ENCODE measurements at places on chromosomes 1 and 21.

DNA sequence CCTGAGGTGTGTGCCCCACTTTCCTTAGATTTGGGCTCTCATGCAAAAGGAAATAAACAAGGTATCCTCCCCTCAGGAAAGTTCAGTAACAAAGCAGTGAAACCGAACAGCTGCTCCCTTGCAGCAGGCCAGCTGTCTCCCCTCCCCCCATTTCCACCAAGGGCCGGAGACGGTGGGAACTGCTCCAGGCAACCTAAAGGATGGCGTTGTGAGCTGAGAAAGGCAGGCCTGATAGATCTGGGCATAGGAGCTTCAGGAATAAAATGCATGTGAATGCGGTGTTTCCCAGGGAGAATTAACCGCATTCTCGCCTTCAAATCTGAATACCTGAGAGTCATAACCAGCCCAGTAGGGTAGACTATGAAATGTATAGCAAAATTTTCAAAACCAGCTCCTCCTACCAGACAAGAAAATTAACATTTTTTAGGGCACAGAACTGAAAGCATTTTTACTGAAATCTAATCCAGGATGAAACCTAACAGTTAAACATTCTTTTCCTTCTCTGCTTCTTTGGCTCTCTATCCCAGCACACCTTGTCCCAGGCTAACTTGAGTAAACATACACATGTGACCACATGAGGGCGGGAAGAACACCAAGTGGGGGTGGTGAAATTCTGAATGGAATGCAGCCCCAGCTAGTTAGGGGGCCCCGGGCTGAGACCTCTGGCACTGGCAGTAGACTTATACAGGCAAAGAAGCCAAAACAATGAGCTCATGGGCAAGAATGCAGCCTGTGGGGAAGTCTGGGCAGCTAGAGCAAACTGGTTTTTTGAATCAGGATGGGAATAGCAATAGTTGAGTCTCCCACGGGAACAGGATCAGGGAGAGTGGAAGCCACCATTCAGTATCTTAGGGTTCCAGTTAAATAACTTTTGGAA lies 11.5 kb downstream of the MCL1 start:
- DNase-seq, result peak; percentile 95

DNA sequence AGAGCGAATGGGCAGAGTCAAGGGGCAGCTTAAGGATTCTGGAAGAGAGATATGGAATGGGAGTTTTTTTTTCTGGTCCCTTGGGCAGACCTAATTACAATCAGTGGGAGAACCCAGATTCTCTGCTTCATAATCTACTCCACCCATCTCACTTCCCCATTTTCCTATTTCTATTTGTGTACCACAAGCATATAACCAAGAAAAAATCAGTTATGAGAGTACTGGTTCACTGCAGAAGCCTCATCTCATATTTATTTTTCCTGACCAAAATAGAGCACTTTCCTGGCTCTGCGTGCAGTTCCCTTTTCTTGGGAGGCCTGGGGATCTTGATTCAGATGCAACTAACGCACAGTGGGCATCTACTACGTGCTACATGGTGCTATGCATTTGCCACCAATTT lies 82.2 kb upstream of the SLFNL1 start:
- DNase-seq, result no peak

- DNase-seq, result no peak
Measured at GRCh38 chr1:239682046-239682445, 295.7 kb downstream of the CHRM3 start.

DNA sequence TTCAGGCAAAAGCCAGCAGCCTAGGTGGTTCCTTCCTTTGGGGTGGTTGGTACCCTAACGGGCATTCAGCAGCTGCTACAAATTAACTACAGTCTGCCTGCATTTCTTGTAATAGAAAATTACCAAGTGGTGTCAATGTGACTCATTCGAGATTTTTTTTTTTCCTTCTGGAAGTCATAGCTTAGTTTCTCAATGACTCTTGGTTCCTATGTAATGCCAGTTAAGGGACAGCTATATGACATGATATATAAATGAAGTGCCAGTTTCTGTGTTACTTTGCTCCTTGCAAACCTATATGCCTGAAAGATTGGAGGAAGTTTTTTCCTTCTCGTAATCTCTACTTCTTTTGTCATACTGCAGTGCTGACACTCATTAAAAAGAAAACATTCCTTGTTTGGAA lies 2.6 kb downstream of the MGST3 start:
- DNase-seq, result no peak

DNA sequence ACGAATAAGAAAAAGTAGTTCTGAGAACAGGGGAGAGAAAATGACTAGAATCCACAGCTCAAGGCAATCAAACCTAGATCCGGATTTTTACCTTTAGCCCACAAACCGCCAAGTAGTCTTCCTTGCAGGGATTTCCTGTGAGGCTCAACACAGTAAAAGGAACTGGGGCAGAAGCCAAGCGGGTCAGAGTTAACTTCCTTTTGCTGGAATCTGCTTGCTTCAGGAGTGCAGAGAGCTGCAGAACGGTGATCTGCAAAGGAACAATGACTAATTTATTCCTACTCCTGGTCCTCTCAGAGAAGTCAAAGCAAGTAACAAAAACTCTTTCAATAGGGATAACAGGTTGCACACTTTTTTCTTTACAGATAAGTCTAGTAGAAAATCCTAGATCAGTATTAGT lies 53.4 kb downstream of the UBR4 start:
- DNase-seq, result no peak

GRCh38 chr1:185636848-185637247 lies 97.3 kb upstream of the HMCN1 start:
- no peak for DNase-seq

- DNase-seq, result no peak
Measured at GRCh38 chr1:157562515-157562914, 10.2 kb upstream of the FCRL5 start.

GRCh38 chr1:24253571-24253970 lies 65.6 kb upstream of the GRHL3 start:
- DNase-seq, result no peak

DNA sequence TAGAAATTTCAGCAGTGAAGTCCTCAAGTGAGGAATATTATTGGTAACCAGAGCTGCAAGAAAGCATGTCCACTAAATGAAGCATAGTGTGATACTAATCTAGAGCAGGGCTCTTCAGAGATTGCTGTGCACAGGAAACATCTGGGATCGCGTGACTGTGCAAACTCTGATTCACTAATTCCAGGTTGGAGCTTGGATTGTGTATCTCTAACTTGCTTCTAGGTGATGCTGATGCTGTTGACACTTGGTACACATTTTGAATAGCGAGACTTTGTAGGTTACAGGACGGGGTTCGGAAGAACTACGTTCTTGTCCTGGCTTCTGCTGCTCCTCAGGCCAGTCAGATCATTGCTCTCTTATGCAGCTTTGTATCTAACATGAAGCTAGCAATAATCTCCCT lies 66.5 kb downstream of the PRRX1 start:
- no peak for DNase-seq

DNA sequence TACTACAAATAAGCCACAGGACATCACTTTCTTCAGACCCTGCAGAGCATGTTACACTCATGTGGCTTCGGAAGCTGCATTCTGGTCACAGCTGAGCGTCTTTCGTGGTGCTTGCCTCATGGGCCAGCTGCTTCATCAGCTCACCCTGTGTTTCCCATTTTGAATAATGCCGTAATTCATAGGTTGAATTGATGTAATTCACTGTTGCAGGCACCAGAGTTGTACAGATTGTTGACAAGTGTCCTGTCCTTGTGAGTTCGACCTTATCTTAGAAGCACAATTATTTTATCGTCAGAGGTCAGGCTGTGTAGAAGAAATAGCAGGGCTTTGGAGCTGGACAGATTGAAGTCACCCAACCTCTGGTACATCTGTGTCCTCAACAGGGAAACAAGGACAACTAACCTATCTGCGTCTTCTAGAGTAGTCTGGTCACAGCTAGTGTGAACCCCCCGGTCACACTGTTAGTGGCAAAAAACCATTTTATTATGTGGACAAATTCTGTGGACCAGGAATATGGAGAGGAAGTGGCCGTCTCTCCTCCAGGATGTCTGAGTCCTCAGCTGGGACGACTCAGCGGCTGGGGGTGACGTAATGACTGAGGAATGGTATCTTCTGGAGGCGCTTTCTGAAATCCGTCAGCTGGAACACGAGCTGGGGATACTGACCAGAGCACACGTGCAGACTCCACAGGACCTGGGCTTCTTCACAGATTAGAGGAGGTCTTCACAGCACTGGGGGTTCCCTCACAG lies 17.8 kb downstream of the PKNOX1 start:
- peak; percentile 62 for DNase-seq

DNA sequence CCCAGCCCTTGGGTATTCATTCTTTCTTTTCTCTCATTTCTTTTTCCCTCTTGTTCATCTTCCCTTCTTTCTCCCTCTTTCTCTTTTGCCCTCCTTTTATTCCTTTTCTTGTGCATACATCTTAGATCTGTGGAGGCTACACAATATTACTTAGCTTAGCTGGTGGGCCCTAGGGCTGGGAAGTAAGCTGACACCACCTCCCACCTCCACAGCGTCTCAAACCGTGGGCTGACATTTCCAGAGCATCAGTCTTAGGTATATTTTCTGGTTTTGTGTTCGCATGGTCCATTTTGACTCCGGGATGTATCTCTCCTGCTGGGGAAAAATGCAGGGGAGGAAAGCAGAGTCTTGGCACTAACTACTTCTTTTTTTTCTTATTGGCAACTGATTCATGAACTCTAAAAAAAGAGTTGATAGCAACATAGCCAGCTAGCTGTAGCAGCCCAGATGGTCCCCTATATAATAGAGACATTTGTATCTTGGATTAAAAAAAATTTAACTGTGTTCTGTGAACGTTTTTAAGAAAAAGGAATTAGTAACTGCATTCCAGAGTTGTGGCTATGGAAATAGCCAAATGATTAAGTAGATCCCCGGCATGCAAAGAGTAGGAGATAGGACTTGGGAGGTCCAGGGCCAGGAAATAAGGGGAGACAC lies 15.5 kb downstream of the CNIH3 start:
- DNase-seq, result no peak

DNA sequence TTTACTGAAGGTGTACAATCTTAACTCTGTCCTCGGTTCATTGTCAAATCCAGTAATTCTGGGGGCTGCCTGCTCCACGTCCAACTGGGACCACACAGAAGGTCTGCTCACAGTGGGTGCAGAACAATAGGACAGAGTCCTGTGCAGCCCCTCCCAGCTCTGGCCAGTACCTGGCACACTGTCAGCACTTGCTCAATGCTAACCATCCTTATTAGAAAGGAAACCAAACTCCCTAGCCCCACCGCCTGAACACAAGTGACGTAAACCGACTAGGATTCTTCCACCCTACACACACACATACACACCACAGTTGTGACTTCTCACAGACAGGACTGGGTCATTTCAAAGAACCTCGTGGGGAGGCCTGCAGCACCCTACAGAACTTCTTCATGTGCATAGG lies 5.2 kb downstream of the BCAR3 start:
- DNase-seq, result no peak

DNA sequence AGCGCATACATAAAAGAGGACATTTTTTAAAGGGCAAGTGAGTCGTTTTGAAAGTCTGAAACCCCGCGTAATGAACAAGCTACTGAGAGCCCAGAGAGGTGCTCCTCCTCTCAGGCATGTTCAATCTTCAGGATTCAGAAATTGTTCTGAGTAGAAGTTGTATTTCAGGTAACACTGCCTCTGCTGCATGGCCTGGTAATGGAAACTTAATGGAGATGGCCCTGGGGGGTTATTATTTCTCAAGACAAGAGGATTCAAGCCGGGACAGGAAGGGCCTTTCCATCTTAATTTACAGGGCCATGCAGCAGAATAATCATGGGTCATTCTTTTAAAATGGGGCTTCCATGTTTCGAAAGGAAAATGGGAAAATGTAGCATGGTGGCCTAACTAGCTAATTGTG lies 42.1 kb upstream of the MARK1 start:
- DNase-seq, result no peak

DNA sequence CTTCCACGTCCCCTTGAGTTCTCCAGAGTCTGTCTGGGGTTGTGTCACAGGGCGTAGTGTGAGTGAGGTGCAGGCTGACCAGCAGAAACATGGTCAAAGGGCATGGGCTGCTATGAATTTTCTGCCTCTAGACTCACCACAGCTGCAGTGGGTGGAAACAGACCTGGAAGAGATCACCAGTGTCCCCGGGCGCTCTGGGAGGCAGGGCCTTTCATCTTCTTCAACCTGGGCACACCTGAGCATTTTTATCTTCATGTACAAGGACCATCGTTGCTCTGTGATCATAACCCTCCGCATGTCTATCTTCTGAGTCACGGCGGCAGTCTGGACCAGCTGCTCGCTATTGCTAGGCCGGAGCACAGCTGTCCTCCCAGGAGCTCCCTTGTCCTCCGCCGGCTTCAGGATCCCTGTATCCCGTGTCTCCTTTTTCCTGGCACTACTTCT lies 29.6 kb downstream of the DEGS1 start:
- DNase-seq, result no peak

Data from AG04449 (cell line).